ENCODE measurements at places on chromosomes 2 and 18.

- DNase-seq = no peak
Observed at GRCh38 chr18:42157878-42158277, 202.8 kb downstream of the PIK3C3 start.

GRCh38 chr18:37869051-37869450 lies 303.5 kb upstream of the CELF4 start:
- DNase-seq = no peak

DNA sequence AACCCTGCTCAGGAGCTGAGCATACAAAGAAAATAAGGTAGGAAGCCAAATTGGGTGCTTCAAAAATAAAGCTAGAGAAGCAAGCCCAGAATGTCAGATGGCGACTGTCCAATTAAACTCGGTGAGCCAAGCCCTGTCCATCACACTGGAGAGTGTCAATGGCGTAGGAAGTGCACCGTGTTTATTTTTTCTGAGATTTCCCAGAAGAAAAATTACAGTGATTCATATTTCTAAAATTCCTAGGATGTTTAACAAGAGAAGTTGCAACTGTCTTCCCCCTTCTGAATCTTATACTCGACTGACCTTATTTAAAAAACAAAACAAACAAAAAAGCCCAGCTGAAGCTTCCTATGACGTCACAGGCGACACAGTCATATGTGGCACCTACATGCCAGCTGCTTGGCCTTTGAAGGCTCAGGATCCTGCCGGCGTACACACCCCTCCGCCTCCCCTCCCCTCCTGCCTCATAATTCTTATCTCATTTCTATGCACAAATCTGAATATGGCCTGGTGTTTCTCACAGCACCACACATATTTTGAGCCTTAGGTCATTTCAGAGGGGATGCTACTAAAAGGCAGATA lies 60.8 kb downstream of the MBP start:
- no peak for DNase-seq

DNA sequence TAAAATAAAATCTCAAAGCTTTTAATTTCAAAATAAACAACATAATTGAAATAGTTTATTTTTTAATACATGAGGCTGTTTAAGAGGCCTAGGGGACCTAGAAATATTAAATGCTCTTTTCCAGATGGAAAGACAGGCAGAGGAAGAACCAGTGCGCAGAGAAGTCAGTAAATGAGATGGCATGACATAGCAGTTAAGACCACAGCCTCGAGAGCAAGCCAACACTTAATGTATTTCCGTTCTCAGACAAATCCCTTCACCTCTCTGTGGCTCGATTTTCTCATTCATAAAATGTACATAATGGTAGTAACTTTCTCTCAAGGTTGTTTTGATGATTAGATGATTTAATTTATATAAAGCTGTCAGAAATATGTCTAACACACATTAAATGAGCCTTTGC lies 405.1 kb upstream of the CWC22 start:
- DNase-seq = no peak

DNA sequence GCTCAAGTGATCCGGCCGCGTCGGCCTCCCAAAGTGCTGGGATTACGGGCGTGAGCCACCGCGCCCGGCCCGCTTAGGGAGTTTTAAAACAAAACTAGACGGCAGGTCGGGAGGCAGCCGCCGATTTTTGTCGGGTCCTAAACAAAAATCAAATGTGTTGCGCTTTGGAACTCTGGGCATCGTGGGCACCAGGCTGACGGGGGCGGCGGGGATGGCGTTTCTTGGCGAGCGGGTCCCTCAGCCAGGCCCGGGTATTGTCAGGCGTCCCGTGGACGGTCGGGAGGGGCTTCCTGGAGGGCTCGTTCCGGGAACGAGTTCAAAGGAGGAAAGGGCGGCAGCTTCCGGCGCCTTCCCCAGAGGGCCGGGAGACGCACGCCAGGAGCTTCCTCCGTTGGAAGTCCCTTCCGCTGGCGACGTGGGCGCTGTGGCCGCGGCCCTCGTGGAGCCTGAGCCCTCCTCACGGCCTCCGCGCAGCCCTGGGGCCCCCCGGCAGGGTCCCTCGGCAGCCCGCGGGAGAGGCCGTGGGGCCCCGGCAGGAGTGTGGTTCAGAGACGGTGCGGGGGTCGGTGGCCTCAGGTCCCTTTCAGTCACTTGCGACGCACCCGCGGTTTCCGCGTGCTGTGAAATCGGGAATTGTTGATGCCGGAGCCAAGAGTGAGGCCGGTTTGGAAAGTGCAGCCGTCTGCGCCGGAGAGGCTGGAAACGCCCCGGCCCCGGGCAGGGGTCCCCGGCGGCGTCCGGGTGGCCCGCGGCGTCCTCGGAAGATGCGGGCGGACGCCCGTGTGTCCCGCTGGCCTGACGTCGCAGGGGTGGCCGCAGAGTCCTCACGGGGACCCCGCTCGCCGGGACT lies 59.3 kb downstream of the EMILIN2 start:
- no peak for DNase-seq

DNA sequence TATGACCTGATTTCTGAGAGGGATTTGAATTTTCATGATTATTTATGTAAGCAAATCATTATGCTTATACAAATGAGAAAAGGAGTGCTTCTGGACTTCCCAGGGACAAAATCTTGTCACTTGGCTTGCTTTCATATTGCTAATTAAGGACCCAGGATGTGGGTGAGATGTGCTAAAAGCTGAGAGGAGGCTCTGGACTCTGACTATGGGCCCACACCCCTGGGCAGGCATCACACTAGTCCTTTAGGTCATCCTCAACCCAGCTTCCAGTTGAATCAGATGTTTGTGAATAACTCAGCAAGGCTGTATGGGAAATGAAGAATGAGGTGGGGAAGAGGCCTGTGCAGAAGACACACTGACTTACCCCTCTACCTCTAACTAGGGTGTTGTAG lies 11.9 kb downstream of the IL1B start:
- DNase-seq = no peak

DNA sequence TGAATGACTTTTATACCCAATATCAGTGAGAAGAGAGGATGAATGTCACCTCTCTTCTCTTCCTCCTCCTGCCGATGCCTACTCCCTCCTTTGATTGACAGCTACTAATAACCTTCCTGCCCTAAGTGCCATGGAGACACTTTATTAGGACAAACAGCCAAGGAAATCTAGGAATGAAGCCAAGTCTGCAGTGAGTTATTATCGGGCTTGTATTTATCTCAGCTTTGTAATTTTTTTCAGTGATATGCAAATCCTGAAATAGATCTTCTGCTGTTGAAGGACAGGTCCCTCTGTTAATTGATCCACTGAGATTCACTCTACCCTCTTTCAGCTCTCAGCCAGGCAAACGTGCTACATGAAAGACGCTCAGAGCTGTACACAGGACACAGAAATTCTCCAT lies 686.7 kb downstream of the TMEM182 start:
- no peak for DNase-seq

GRCh38 chr2:175003875-175004729 lies 1.1 kb downstream of the CHN1 start:
- no peak for DNase-seq

- DNase-seq = peak; percentile 49
Observed at GRCh38 chr18:48410095-48410920, 1.1 kb upstream of the ZBTB7C start.

DNA sequence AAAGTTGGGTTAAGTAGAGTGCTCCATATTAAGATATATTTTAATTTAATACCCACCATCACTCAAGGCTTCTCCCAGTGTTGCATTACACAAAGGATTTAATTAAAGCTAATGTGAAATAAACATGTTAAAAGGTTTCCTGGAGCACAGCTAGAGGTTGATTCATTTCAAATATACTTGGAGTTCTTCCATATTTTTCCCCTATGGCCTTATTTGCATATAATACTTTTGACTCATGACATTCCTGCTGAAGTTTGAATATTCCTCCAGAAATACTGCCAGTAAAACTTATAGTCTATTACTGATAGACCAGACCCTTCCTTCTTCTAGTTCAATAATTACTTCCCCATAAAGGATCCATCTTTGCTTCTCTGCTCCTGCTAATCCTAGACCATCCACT lies 227.5 kb downstream of the GULP1 start:
- no peak for DNase-seq

DNA sequence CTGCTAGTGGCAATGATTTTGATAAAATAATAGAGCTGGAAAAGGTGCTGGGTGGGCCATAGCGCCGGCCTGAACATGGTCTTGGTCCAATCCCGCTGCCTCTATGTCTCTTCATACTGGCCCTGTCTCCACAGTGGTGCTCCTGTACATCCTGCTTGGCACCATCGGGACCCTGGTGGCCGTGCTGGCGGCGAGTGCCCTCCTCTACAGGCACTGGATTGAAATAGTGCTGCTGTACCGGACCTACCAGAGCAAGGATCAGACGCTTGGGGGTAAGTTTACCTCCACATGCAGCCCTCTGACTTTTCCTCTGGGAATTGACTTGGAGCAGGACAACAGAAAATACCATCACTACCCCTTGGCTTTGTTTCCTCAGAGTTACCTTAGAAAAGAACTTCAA lies 24.0 kb downstream of the IL18RAP start:
- no peak for DNase-seq

GRCh38 chr2:165032559-165032958 lies 77.2 kb upstream of the SLC38A11 start:
- no peak for DNase-seq

DNA sequence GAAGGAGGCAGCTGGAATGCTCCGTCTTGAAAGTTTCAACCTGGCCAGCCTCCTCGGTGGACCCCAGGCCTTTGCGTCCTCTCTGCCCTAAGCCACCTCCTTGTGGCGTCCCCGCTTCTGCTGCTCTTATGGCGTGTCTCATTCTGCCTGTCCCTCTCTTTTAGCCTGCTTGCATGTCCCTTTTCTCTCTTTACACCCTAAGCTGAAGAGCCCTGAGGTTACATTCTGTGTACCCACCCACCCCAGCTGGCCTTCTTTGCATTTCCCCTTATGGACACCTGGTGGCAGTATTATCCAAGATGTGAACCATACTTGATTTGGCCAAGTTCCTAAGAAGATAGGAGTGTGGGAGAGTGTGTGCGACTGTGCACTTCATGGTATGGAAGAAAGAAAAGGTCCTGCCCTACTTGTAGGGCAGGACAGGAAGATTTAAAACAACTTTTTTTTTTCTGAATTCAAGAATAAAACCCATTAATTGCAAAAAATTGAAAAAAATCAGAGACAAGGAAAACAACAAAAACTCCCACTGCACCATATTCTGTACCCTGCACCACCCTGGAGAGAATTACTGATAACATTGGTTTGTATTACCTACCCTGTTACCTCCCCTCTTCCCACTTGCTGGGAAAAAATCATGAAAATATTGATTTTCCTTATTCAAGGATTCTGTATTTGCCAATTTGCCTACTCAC lies 77.4 kb downstream of the DYSF start:
- DNase-seq = no peak

DNA sequence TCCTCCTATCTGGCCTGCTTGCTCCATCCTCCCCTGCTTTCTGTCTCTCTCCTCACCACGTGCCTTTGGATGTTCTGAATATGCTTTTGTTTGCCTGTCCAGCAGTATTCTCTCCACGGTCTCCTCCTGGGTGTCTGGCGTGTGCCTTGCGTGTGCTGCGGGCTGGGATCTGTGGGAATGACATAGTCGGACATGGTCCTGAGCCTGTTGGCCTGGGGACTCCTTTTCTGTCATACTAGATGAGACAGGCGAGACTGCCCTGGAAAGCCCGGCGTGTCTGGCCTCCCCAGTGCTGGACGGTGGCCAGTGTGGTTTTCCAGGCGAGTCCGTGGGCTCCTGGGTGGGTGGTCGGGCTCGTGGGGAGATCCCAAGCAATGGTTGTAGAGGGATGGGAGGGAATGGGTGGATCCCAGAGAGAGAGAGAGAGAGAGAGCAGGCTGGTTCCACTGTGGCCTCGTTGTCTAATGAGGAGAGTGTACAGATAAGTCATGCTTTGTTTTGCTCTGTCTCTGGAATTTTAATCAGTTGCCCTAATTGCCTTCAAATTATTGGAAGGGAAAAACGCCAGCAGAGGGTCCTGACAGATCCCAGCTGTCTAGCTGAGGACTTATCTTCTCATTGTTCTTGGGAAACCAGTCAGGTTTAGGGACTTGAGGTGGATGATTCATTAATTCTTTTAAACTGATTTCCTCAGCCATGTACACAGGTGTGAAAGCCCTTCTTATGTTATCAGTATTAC lies 58.3 kb downstream of the HPCAL1 start:
- no peak for DNase-seq

GRCh38 chr18:79466591-79466990 lies 70.9 kb downstream of the NFATC1 start:
- DNase-seq = no peak

- no peak for DNase-seq
Observed at GRCh38 chr2:240963868-240964703, 34.3 kb upstream of the SNED1 start.

GRCh38 chr2:64164629-64165028 lies 20.4 kb upstream of the PELI1 start:
- no peak for DNase-seq

GRCh38 chr18:12606592-12607315 lies 51.2 kb downstream of the SPIRE1 start:
- no peak for DNase-seq

GRCh38 chr2:150817422-150817821 lies 330.0 kb upstream of the RND3 start:
- no peak for DNase-seq
